ENCODE measurements at places on chromosomes 2 and 18. TPM values are rescaled to one million over a fixed set of nuclear protein-coding genes. Genes with fewer than 3 reads are reported as not detected.
A peak's percentile ranks its signal among the peaks of the same experiment; 100 is the strongest.

- peak; percentile 63 for ATAC-seq
- no peak overlapping the region for H3K4me3 ChIP-seq
- no peaks in the 10 kb centered on the region for H3K27me3 ChIP-seq
- H3K4me1 ChIP-seq: peaks cover 16% of the 10 kb centered on the region
- H3K36me3 ChIP-seq: no peaks in the 10 kb centered on the region
These were observed 19.5 kb upstream of the ID2 start for GRCh38 chr2:8662239-8662879.

- H3K36me3 ChIP-seq: no peaks in the 10 kb centered on the region
- no peaks in the 10 kb centered on the region for H3K27me3 ChIP-seq
- no peak overlapping the region for H3K27ac ChIP-seq
- peaks cover 3% of the 10 kb centered on the region for H3K4me1 ChIP-seq
These were observed 36.6 kb downstream of the FEZ2 start for GRCh38 chr2:36561237-36561944.

GRCh38 chr2:176280156-176280555 is 10.9 kb downstream of the MTX2 start:
- no peak overlapping the region for H3K27ac ChIP-seq
- H3K27me3 ChIP-seq: no peaks in the 10 kb centered on the region
- no peak for ATAC-seq
- H3K4me3 ChIP-seq: no peak overlapping the region
- H3K4me1 ChIP-seq: no peaks in the 10 kb centered on the region

- no peaks in the 10 kb centered on the region for H3K36me3 ChIP-seq
- no peaks in the 10 kb centered on the region for H3K27me3 ChIP-seq
These were observed 23.8 kb upstream of the HPCAL1 start for GRCh38 chr2:10278763-10279471.

GRCh38 chr2:61910603-61911002 is 5.1 kb downstream of the COMMD1 start:
- H3K4me1 ChIP-seq: no peaks in the 10 kb centered on the region
- H3K36me3 ChIP-seq: no peaks in the 10 kb centered on the region
- no peak for ATAC-seq
- no peak overlapping the region for H3K27ac ChIP-seq
- no peaks in the 10 kb centered on the region for H3K27me3 ChIP-seq

DNER gene
- total RNA-seq: 4.4 TPM

OTOS gene
- total RNA-seq: not detected

C2orf78 gene
- not detected for total RNA-seq

FHL2 gene
- 105 TPM for total RNA-seq
